SK-MEL-5 (cell line): ENCODE measurements at places on chromosomes 1 and 21.
A peak's percentile ranks its signal among the peaks of the same experiment; 100 is the strongest.

GRCh38 chr1:162722036-162722435 is 68.5 kb upstream of the HSD17B7 start:
- no peak for DNase-seq

- DNase-seq, result no peak
Measured at GRCh38 chr1:225998560-225999226, 450 bp downstream of the SDE2 start.

- no peak for DNase-seq
Measured at GRCh38 chr1:180947499-180947885, 34.8 kb downstream of the KIAA1614 start.

DNA sequence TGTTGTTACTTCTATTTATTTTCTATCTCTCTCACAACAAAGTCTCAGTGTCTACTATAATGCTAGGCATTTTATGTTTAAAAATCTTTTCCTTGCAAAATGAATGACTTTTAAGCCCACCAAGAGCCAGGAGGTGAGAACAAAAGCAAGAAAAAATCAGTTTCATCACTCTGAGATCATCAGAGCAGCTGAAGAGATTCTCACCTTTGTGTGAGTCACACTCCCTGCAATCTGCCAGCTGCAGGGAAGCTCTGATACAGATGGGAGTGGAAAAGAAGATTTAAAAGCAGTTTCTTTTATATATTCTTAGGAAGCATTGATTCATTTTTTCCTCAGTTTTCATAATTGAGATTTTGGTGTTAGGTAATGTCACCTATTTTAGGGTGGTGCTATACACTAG is 107.6 kb downstream of the LHX9 start:
- no peak for DNase-seq

- DNase-seq, result no peak
Measured at GRCh38 chr1:15963968-15964648, 11.8 kb downstream of the ZBTB17 start.

- DNase-seq, result no peak
Measured at GRCh38 chr1:243495442-243496186, 239.8 kb downstream of the SDCCAG8 start.

- no peak for DNase-seq
Measured at GRCh38 chr1:53459321-53460175, at the start of gene DMRTB1. Gene DMRTB1, plus strand, starts transcription at chr1:53459399. Its CDS starts 55 bp downstream, at chr1:53459454.

GRCh38 chr1:79711001-79711431 is 704.5 kb upstream of the ADGRL4 start:
- no peak for DNase-seq

DNA sequence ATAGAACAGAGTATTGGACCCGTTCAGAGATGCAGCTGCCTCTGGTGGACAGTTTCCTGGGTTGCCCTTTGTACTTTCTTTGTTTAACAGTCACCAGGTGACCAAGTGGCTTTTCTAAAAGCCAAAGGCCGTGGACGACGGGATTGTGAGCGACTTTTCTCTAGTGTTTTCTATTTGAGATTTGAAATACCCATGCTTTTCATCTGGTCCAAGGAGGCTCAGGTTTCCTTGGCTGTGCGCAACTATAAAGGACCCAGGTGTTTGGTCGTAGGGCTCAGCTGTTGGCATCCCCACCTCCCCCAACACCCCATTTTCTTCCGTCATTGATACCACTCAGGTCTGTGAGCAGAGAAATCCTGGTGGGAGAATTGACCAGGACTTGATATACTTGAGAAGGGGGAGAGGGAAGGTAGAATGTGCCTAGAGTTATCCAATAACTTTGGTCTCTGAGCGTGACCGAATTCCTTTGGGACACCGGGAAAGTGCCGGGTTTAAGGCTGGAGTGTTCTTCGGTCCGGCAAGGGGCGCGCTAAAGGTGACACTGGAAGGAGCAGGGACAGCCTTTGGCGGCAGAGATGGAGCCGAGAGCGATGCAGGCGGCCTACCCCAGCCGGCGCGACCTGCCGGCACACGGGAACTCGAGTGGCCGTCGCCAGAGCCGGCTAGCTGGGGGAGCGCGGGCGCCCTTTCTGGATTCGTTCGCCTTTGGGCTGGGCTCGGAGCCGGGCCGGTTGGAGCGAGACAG is 83.4 kb upstream of the BMP8A start:
- peak; percentile 24 for DNase-seq

DNA sequence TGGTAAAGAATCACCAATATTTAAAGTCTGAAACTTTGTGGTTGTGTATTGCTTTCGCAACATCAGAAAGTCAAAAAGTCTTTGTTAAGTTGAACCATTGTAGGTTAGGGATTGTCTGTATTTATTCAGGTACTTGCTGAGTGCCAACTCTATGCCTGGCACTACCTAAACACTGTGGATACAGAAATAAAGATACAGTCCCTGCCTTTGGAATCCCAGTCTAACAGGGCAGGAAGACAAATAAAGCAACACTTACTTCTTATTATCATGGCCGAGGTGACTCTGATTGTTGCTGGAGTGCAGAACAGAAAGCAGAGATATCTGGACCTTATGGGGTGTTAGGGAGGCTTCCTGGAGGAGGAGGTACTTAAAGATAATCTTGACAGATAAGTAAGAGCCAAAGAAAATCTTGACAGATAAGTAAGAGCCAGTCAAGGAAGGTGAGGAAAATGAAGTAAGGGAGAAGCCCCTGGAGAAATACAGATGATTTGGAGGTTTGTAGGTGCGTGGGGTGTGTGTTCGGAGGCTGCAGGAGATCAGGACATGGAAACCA is 11.8 kb upstream of the S100A10 start:
- no peak for DNase-seq

GRCh38 chr1:162179121-162179520 is 109.6 kb downstream of the NOS1AP start:
- no peak for DNase-seq

DNA sequence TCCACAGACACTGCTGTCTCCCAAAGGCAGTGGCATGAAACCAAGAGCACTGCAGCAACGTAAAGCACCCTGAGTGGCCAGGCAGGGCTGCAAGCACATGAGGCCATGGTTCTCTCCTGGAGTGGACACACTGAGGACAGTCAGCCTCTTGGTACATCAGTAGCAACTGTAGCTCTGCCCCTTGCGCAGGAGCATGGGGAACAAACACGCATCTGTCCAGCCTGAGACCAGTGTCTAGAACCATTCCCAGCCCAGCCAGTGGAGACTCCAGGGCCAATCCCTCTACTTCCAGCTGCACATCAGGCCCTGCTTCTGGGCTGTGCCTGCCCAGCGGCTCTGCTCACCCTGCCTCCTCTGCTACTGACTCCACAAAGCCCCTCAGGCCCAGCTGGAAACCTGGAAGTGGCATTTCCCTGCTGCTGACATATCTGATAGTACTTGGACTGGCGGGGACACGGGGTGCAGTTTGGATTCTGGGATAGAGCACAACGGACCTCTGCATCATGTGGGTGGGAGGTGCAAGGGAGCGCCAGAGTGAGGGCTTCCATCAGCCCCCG is 49.0 kb downstream of the TOR1AIP2 start:
- DNase-seq, result no peak

DNA sequence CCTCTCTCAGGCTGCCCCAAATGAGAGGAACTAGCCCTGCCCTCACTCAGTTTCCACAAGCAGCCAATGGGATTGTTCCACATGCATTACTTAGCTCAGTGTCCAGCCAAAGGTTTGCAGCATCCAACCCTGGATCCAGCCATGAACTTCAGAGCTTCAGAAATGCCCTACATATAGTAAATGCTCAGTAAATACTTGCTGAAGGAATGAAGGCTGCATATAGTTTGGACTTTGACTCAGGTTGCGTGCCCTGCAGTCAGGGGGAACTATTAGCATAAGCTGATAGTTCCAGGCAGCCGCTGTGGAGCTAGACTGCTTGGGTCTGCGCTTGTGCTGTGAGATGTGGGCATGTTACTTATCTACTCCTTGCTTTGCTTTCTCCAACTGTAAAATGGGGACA is 64.8 kb downstream of the NENF start:
- DNase-seq, result no peak

DNA sequence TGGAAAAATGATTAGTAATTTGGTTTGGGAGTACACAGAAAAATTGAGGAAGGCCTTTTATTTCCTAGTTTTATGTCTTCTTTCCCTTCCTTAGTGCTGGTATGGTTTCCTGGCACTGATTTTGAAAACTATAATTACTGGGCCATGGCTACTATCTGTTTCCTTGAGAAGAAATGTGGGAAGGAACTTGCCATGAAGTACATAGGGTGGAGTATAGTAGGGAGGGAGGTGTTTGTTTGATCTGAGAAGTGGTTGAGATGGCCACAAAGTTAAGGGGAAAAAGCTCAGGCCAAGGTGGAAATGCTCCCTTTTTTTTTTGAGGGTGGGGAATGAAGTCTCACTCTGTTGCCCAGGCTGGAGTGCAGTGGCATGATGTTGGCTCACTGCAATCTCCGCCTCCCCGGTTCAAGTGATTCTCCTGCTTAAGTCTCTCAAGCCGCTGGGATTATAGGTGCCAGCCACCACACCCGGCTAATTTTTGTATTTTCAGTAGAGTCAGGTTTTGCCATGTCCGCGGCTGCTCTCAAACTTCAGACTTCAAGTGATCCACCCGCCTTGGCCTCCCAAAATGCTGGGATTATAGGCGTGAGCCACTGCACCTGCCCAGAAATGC is 11.3 kb downstream of the HJV start:
- no peak for DNase-seq

DNA sequence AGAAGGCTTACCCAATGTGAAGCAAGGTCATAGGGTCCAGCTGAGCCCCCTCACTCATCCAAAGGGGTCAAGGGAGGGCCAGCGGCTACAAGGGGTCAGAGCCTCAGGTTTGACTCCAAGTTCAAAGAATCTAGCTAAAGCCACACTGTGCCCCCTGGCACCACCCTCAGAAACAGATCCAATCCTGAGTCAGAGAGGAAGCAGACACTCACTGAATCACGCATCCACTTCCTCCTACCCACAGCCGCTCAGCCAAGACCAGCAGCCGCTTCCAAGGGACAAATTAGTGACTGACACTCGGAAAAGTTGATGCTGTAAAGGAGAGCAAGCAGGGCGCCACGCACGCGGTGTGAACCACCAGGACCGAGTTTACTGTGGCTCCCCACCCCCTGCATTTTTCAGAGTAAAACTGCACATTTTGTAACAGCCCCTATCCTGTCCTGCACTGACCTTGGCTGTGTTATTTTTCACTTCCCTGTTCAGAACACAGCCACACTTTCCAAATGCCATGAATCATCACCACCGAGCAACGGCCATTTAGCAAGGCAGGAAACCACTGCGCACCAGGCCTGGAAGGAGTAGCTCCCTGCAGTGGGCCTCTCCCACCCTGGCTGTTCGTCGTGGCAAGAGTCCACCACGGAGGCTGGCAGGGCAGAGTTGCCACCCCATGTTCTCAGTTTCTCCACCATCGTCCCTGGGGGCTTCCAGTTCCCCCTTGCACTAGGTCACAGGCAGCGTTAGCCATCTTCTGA is 147.8 kb downstream of the TOMM20 start:
- peak; percentile 9 for DNase-seq

- DNase-seq, result no peak
Measured at GRCh38 chr1:26278724-26279455, 996 bp upstream of the SH3BGRL3 start.

DNA sequence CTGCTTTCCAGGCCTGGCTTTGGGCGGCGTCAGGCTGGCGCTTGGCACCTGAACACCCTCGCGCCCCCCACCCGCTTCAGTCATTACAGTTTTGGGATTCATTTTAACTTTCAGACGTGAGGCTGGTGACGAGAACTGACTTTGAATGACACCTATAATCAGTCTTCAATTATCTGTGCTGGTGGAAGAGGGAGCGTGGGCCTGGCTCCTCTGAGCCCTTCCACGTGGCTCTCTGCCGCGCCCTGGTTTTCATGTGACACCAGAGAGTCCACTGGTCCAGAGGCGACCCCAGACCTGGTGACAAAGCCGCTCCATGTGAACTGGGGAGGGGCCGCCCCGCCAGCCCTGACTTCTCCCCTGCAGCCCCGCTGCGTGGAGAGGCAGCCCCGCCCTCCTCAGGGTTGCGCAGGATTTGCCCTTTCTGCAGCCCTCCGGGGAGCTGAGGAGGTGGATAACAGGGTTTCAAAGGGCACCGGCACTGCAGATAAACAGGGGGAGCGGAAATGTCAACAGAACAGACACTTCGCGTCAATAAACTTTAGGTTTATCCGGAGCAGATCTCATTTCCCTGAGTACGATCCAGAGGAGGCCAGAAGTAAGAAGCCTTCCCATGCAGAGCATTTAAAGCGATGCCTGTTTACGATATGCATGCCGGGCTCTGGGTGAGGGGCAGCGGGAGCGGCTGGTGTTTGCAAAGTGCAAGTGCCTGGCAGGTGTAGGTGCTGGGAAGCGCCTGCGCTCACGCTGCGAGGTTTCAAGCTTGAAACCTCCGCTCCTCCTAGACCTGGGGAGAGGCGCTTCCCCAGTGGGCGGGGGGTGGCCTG is 56.4 kb downstream of the AJAP1 start:
- DNase-seq, result no peak

- DNase-seq, result no peak
Measured at GRCh38 chr21:17794518-17795145, 24.5 kb downstream of the C21orf91 start.

DNA sequence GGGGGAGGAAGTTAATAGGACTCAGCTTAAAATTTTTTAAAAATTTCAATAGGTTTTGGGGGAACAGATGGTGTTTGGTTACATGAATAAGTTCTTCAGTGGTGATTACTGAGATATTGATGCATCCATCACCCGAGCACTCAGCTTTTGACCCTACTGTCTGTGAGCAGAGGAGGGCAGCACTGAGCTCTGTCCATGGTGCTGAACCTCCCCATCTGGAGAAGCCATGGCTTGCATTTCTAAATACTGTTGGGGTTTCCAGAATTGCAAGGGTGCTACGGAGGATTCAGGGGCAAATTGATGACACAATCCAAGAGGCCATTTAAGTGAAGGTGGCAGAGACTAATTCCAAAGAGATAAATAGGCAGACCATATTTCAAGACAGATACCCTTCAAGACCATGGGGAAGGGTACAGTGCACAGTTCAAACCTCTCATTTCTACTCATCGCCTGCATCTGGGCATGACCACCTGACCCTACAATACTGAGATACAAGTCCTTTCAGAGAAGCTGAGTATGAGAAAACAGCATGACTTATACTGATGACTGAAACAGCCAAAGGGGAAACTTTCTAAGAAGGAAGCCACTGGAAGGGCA is 17.2 kb downstream of the SYT2 start:
- DNase-seq, result peak; percentile 62

DNA sequence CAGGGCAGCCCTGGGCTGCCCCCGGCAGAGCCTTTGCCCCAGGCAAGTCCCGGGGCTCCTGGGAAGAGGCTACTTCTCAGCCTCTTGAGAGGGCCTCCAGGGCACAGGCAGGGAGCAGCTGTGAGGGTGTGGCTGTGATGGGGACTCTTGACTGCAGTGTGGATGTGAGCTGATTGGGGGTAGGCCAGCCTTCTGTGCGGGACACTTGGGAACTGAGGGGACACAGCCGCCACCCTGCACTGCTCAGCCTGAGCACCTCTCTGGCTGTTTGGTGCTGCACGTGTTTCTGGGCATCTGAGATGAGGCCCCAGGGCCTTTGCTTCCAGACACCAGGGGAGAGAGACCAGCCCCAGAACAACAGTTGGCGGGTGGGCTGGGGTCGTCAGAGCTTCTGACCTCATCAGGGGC is 62.1 kb downstream of the SKI start:
- no peak for DNase-seq

- no peak for DNase-seq
Measured at GRCh38 chr1:944341-945325, 14.4 kb downstream of the NOC2L start.

GRCh38 chr21:45465611-45466329 is 60.8 kb downstream of the COL18A1 start:
- DNase-seq, result no peak
